ENCODE measurements at places on chromosomes 16 and 17.

DNA sequence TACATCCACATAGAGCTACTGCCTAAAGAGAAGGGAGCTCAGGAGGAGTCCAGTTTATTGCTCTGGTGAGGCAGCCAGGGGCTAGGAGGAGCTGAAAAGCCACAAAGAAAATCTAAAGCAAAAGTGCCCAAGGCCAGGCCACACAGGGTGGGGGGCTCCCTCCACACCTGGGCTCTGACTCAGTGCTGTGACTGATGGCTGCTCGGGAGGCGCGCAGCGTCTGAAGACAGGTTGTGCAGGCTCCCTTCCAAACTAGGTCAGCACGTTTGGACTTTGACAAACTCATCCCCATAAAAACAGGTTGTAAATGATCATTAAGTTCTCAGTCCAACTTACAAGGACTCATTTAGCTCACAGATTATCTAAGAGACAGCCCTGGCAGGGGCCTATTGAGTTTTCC is 22.2 kb upstream of the LCMT1 start:
- no peak for DNase-seq

GRCh38 chr16:57479976-57480753 is 6.1 kb downstream of the DOK4 start:
- no peak for DNase-seq

- DNase-seq: no peak
Measured at GRCh38 chr16:51497541-51498211, 346.6 kb upstream of the SALL1 start.

DNA sequence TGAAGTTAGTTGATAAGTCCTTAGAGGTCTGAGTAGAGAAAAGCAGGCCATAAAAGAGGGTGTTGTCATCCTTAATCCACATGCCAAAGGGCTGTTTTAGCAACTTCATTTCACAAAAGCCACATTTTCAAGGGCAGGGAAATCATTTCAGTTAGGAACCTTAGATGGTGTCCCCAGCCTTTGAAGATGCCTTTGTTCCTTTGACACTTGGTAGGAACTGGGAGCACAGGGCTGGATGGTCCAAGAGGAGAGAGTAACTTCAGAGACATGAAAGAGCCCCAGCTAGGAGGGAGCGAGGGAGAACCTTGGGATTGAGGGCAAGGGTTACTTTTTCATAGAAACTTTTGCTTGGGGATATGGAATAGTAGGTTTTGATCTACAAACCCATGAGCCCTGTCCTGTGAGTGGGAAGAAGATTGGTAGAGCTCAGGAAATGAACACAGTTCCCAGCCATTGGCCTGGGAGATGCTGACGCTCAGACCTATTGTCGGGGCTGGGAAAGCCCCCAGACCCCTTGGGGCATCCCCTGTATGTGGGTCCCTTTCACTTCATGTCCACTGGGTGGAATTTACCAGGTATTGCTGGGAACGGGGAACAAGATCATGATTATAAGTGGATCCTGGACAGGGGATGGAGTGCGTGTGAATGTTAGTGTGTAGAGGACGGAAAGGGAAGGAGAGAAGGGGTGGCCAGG is 18.9 kb downstream of the MSI2 start:
- DNase-seq: no peak

GRCh38 chr16:10080051-10080772 is 102.0 kb downstream of the GRIN2A start:
- no peak for DNase-seq

DNA sequence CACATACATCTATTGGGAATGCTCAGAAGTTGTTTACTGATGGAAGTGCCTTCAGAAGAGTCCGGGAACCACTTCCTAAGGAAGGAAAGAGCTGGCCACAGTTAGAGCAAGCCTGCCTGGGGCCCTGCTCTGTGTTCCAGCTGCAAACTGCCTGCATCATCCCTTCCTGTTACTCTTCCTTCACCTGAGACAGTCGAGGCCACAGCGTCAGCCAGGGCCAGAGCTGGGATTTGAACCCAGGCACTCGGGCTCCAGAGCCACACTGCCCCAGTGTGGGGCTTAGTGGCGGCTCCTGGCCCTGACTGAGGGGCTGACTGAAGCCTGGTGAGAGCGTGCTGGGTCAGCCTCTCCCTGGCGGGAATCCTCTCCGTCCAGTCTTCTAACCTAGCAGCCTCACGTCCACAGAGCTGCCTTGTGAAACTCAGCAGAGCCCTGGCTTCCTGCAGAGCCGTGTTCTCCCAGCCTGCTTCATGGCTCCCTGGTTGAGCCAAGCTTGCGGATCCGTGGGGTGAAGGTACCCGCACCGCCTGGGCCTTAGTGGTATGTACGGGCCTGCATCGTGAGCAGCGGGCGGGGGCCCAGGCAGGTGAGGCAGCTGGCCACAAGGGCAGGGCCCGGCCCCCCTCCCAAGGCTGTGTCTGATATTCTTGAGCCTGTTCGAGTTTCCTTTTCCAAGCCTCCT is 4.6 kb upstream of the C17orf99 start:
- no peak for DNase-seq

GRCh38 chr17:59753522-59754467 is 46.3 kb downstream of the VMP1 start:
- peak; percentile 55 for DNase-seq

DNA sequence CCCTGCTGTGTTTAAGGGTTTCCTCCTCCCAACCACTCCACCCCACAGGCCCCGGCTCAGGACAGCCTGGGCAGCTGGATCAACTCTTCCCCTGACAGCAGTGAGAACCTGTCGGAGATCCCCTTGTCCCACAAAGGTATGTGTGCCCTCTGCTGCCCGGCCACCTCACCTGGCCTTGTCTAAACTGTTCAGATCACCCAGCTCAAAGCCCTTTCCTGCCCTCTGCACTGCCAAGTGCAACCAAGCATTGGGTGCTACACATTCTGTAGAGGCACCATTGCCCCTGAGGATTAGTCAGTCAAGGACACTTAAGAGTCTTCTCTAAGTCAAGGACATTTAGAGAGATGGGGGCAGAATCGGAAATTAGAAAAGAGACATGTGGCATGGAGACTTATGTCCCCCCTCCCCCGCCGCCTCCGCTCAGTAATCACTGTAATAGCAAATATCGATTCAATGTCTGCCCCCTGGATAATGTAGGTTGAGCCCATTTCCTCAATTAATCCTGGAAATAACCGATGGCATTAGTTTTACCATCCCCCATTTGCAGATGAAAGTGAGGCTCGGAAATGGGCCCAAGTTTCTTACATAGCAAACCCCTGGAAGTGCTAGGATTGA is 8.1 kb downstream of the BTBD17 start:
- no peak for DNase-seq

DNA sequence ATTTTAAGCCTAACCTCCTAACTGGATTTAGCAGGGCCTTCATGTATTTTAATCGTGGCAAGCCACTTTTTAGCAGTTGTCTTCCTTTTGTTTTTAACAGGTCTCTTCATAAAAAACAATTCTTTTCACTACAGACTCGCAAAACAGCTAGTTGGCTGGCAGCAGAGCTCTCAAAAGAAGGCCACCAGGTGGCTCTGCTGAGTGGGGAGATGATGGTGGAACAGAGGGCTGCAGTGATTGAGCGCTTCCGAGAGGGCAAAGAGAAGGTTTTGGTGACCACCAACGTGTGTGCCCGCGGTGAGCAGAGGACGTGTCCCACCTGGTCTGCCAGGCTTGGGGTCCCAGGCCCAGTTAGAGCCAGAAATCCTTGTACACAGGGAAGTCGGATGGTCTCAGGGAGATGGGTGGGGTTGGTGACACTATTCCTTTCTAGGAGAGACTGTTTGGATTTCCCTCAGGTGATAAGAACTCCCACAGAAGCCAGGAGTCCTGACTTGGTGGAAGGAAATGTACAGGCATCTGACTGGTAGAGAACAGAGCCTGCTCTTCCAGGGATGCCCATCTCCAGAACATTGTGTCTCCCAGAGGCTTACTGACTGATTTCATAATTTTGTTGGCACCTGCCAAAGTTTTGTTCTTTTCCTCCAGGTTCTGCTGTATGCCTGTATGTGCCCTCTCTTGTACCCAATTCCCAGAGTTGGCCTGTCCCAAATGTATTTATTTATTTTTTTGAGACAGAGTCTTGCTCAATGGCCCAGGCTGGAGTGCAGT is 14.9 kb upstream of the DDX19A start:
- no peak for DNase-seq

- DNase-seq: no peak
Measured at GRCh38 chr16:21186326-21186691, 25.1 kb downstream of the ZP2 start.

- DNase-seq: no peak
Measured at GRCh38 chr17:8059131-8059530, 20.3 kb downstream of the ALOX15B start.

DNA sequence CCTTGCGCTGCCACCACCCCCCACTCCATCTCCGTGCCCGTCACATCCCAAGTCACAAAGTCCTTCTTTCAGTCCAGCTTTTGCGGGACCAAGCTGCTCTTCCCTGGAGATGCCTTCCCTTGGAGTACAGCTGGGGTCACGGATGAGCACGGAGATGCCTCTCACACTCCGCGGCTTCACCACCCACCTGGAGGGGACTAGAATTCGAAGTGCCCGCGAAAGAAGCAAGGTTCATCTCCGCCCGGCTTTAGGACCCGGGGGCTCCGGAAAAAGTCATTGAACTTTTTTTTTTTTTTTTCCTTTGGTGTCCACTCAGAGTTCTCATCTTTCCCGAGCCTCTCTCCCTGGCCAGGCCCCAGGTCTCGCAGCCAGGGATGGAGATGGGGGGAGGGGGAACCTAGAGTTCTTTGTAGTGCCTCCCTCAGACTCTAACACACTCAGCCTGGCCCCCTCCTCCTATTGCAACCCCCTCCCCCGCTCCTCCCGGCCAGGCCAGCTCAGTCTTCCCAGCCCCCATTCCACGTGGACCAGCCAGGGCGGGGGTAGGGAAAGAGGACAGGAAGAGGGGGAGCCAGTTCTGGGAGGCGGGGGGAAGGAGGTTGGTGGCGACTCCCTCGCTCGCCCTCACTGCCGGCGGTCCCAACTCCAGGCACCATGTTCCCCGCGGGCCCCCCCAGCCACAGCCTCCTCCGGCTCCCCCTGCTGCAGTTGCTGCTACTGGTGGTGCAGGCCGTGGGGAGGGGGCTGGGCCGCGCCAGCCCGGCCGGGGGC is at the start of gene FKBP10:
Gene FKBP10, plus strand, starts transcription at position 624 of the 771 bp plus-strand sequence. Its CDS starts 31 bp downstream, at position 655.
- peak; percentile 57 for DNase-seq

- no peak for DNase-seq
Measured at GRCh38 chr16:24381470-24382118, 125.5 kb downstream of the CACNG3 start.

DNA sequence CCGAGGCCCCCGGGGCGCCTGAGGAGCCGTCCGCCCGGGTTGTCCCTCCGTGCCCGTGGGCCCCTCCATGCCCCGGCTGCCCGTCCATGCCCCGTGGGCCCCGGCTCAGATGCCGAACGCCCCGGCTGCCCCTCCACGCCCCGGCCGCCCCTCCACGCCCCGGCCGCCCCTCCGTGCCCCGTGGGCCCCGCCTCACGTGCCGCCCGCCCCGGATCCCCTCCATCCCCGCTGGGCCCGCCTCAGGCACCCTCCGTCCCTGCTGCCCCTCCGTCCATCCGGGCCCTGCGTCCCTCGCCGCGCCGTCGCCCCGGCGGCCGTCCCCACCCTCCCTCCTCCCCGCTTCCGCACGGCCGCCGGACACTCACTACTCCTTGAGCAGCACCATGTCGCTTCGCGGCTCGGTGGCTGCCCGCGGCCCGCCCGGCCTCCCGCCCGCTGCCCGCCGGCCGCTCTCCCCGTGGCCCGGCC is 382 bp downstream of the PITPNA start:
- DNase-seq: no peak

- peak; percentile 83 for DNase-seq
Measured at GRCh38 chr17:81537343-81537855, 9.2 kb downstream of the FSCN2 start.

GRCh38 chr16:49754495-49755312 is 101.2 kb downstream of the ZNF423 start:
- DNase-seq: no peak

GRCh38 chr16:8660841-8661301 is 13.5 kb upstream of the ABAT start:
- DNase-seq: peak; percentile 48

DNA sequence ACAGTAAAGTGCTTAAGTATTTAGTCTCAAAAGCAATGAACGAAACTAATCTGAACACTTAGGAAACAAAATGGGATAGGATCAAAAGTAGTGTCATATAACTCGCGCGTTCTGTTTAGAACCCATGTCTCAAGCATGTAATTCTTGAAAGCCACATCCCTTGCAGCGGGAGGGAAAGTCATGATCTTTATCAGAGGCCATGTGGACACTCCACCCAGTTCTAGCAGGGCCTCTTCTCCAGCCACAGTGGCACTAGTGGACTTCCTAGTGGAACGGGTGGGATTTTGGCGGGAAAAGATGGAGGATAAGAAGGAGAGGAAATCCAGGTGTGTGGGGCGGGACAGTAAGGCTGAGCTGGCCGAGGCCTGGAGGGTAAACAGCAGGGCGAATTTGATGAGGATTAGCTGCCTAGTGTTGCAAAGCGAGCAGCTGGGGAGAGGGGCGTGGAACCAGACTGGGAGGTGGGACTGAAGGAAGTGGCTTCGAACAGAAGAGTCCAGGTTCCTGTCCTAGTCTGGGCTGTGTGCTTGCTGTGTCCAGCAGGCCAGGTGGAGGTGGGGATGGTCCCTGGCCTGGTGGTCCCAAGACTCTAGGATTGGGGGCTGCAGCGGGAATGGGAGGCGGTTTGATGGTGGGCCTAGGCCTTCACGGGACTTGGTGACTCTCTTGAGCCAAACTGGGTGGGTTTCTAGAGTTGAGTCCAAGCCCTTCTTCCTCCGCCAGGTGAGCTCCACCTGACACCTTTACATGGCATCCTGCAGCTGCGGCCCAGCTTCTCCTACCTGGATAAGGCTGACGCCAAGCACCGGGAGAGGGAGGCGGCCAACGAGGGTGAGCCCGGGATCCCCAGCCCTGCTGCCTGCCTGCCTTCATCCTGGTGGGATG is 15.9 kb downstream of the POLR3E start:
- DNase-seq: no peak

- DNase-seq: no peak
Measured at GRCh38 chr16:89364606-89365005, 125.8 kb downstream of the ANKRD11 start.

- DNase-seq: no peak
Measured at GRCh38 chr17:81984773-81985410, 7.5 kb downstream of the ASPSCR1 start.

GRCh38 chr16:4537376-4538343 is 913 bp downstream of the CDIP1 start:
- no peak for DNase-seq

GRCh38 chr16:49580751-49581303 is 207.2 kb downstream of the C16orf78 start:
- DNase-seq: no peak

- DNase-seq: no peak
Measured at GRCh38 chr17:82269138-82269881, 4.2 kb downstream of the CSNK1D start.
